ENCODE measurements at places on chromosomes 7 and 10. TPM values are rescaled to one million over a fixed set of nuclear protein-coding genes. Genes with fewer than 3 reads are reported as not detected.

DNA sequence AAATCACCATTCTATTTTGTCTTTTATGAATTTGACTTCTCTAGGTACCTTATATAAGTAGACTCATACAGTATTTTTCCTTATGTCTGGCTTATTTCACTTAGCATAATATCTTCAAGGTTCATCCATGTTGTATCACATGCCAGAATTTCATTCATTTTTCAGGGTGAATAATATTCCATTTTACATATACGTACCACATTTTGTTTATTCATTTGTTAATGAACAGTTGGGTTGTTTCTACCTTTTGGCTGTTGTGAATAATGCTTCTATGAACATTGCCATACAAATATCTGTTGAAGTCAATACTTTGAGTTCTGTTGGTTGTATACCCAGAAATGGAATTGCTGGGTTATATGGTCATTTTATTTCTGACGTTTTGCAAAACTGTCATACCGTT is 20.7 kb downstream of the AHCYL2 start:
- DNase-seq = no peak
- H3K27ac ChIP-seq = no peak overlapping the region
- H3K27me3 ChIP-seq = no peaks in the 10 kb centered on the region
- H3K4me1 ChIP-seq = no peaks in the 10 kb centered on the region
- H3K36me3 ChIP-seq = no peaks in the 10 kb centered on the region
- no peak overlapping the region for H3K4me3 ChIP-seq

GRCh38 chr10:5411941-5412276 is 448 bp upstream of the NET1 start:
- H3K36me3 ChIP-seq = no peaks in the 10 kb centered on the region
- H3K27me3 ChIP-seq = peaks cover 5% of the 10 kb centered on the region
- DNase-seq = no peak
- peak overlapping the region; percentile 62 for H3K4me3 ChIP-seq
- no peaks in the 10 kb centered on the region for H3K4me1 ChIP-seq

DNA sequence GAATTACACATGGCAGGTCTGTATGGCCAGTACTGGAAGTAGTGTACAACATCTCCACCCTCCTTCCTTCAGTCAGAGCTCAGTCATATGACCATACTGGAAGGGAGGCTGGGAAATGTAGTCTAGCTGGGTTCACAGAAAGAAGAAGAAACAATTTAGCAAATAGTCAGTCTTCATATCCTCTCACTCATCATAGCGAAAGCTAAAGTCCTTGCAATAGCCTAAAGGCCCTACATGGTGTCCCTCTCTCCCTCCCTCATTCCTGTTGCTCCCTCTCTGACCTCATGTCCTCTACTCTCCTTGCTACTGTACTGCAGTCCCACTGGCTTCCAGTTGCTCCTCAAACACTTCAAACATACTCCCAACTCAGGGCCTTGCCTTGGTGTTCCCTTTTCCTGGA is 4.3 kb upstream of the CALU start:
- peaks cover 6% of the 10 kb centered on the region for H3K4me1 ChIP-seq
- no peaks in the 10 kb centered on the region for H3K36me3 ChIP-seq
- H3K4me3 ChIP-seq = no peak overlapping the region
- no peak overlapping the region for H3K27ac ChIP-seq
- no peaks in the 10 kb centered on the region for H3K27me3 ChIP-seq

VAX1 gene
- not detected for polyA plus RNA-seq

ADRB1 gene
- 0.54 TPM for polyA plus RNA-seq

PNLIPRP3 gene
- polyA plus RNA-seq = not detected

DENND2A gene
- 8.4 TPM for polyA plus RNA-seq

GPR37 gene
- polyA plus RNA-seq = 0.11 TPM

DNA sequence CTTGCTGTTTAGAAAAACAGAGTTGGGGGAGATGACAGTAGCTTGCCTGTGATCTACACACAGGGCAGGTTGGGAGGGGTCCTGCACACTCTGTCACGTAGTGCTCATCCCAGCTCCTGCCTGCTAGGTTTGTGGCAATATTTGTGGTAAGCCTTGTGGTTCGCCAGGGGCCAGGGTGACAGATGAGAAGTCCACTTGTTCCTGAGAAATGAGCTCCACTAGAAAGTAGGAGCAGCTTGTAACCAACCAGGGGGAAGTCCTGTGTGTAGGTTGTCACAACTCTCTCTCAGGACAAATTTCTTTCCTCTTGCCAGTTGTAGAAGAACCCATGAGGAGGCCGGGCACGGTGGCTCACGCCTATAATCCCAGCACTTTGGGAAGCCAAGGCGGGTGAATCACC is 147.0 kb downstream of the TCF7L2 start:
- H3K27me3 ChIP-seq = no peaks in the 10 kb centered on the region
- DNase-seq = no peak
- H3K4me3 ChIP-seq = no peak overlapping the region

GRK5 gene
- 9.8 TPM for polyA plus RNA-seq

SMNDC1 gene
- 9.8 TPM for polyA plus RNA-seq

DNA sequence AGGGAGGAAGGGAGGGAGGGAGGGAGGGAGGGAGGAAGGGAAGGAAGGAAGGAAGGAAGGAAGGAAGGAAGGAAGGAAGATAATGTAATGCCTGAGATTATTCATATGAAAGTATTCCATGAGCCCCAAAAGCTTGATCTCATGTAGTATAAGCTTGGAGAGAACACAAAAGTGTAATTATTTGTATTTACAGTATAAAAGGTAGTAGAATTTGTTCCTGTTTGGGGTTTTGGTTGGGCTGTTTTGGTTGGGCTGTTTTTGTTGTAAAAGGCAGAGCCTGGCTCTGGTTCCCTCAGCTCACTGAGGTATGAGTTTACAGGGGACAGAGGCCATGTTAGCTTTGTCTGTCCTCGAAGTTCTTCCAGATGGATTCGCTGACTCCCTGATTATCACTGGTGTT is 45.3 kb upstream of the EBLN1 start:
- H3K27me3 ChIP-seq = peaks cover 6% of the 10 kb centered on the region
- no peak overlapping the region for H3K27ac ChIP-seq
- H3K4me3 ChIP-seq = no peak overlapping the region
- DNase-seq = no peak
- no peaks in the 10 kb centered on the region for H3K36me3 ChIP-seq

DNA sequence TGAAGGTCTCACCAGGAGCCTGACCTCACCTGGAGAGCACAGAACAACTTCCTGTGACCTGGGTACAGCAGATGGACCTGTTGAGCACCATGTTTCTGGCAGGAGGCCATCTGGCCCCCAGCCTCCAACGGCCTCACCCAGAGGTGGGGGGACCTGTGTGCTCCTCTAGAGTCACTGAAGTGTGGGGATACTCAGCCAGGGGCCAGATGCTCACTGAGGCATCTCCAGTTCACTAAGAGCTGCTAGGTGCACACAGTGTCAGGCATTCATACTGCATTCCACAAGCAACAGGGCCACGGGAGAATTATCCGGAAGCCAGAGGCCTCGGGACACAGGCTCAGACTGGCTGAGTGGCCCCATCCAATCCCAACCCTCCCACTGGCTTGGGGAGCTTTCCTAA is 161.4 kb downstream of the TCERG1L start:
- H3K36me3 ChIP-seq = no peaks in the 10 kb centered on the region
- H3K4me3 ChIP-seq = no peak overlapping the region
- H3K27me3 ChIP-seq = no peaks in the 10 kb centered on the region
- no peak overlapping the region for H3K27ac ChIP-seq

MKI67 gene
- 0.40 TPM for polyA plus RNA-seq

MUC12 gene
- polyA plus RNA-seq = 3.3 TPM

MOGAT3 gene
- polyA plus RNA-seq = not detected

- H3K36me3 ChIP-seq = no peaks in the 10 kb centered on the region
- H3K27ac ChIP-seq = no peak overlapping the region
- no peak overlapping the region for H3K4me3 ChIP-seq
- no peak for DNase-seq
- H3K4me1 ChIP-seq = no peaks in the 10 kb centered on the region
These were observed 108.2 kb downstream of the SKIDA1 start for GRCh38 chr10:21417172-21417712.

CTAGE8 gene
- not detected for polyA plus RNA-seq

GRCh38 chr7:823649-824048 is 8.6 kb upstream of the SUN1 start:
- H3K36me3 ChIP-seq = no peaks in the 10 kb centered on the region
- no peak overlapping the region for H3K4me3 ChIP-seq
- H3K27me3 ChIP-seq = no peaks in the 10 kb centered on the region

EBLN1 gene
- not detected for polyA plus RNA-seq

DNA sequence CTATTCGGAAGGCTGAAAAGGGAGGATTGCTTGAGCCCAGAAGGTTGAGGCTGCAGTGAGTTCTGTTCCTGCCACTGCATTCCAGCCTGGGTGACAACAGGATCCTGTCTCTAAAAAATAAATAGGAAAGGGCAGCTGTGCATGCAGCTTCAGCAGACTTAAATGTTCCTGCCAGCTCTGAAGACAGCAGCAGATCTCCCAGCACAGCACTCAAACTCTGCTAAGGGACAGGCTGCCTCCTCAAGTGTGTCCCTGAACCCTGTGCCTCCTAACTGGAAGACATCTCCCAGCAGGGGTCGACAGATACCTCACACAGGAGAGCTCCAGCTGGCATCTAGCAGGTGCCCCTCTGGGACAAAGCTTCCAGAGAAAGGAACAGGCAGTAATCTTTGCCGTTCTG is 117.9 kb downstream of the CXCL12 start:
- no peak for DNase-seq
- H3K36me3 ChIP-seq = no peaks in the 10 kb centered on the region
- no peaks in the 10 kb centered on the region for H3K4me1 ChIP-seq
- no peaks in the 10 kb centered on the region for H3K27me3 ChIP-seq

CTTNBP2 gene
- 1.9 TPM for polyA plus RNA-seq

RGS10 gene
- polyA plus RNA-seq = 26.0 TPM

GRCh38 chr7:54596747-54597146 is 54.6 kb downstream of the VSTM2A start:
- H3K4me1 ChIP-seq = no peaks in the 10 kb centered on the region
- no peaks in the 10 kb centered on the region for H3K36me3 ChIP-seq
- no peak overlapping the region for H3K4me3 ChIP-seq

DNA sequence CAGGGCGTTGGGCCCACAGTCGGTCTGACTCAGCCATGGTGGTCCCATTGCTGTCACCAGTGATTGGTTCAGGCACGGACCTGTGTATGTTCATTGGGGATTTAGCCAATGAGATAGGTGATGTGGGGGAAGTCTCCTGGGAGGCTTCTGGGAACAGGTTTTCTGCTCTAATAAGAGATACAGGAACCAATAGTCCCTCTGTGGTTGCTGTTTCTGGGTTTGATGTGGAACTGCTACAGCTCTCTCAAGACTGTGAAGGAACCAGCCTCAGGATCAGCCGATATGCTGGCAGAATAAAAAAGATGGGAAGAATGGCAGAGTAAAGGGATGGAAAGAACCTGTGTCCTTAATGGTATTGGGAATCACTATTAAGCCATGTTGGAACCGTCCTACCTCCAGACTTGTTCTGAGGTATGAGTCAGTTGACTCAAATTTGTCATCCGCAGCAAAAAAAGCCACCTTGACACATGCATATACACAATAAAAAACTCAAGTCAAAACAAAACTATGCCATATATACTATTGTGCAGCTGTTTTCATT is 70.6 kb downstream of the MCMBP start:
- DNase-seq = no peak
- H3K4me1 ChIP-seq = no peaks in the 10 kb centered on the region
- H3K27ac ChIP-seq = no peak overlapping the region
- H3K4me3 ChIP-seq = no peak overlapping the region

KEL gene
- polyA plus RNA-seq = 0.37 TPM

DNA sequence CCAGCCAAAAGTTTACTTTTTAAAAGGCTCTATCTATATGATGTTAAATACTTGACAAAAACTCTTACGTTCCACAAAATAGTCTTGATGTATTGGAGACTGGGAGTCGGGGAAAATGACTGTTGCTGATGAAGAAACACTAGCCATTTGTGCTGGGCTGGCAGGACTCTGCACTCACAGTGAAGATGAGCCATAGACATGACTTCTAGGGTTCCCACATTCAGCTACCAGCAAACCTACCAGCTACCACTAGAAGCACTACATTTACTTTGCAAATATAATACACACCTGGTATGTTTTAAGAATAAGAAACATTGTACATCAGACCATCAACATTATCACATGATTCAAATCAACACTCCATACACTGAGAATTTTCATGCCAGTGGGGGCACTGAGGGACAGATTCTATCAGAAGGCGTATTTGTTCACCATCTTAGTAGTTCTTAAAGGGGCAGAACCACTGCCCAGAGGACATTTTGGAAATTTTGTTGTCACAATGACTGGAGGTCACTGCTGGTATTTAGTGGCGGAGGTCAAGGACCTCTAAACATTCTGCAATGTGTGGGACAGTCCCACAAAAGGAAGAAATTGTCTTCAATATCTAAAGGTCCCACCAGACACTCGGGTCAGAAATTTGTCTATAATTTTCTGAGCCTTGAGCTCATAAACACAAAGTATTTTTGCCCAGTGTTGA is 52.3 kb downstream of the PARD3 start:
- no peak overlapping the region for H3K27ac ChIP-seq
- no peak for DNase-seq
- no peaks in the 10 kb centered on the region for H3K36me3 ChIP-seq
- no peak overlapping the region for H3K4me3 ChIP-seq
- peaks cover 58% of the 10 kb centered on the region for H3K4me1 ChIP-seq
- H3K27me3 ChIP-seq = no peaks in the 10 kb centered on the region

DNA sequence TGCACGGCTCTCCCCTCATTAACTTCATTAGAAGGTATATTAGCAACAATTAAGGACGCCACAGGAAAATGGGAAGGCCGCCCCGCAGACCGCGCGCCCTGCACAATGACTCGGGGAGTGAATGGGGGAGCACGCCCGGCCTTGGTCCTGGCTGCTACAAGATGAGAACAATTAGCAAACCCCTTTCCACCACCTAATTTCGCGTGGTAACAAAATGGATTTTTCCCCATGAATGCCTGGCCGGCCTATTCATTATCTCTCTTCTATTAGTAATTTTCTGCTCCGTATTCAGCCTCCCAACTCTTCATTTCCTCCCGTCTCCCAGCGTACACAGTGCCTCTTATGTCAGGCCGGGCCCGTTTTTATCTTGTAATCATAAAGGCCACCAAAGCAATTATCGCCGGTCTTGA is 346.9 kb downstream of the DNAJB6 start:
- no peak overlapping the region for H3K27ac ChIP-seq
- no peaks in the 10 kb centered on the region for H3K4me1 ChIP-seq
- peaks cover 69% of the 10 kb centered on the region for H3K27me3 ChIP-seq
- no peak overlapping the region for H3K4me3 ChIP-seq
- no peaks in the 10 kb centered on the region for H3K36me3 ChIP-seq
- no peak for DNase-seq

CTAGE6 gene
- polyA plus RNA-seq = 0.24 TPM

ADRA2A gene
- 0.75 TPM for polyA plus RNA-seq
